ENCODE measurements at places on chromosomes 1 and 21.

GRCh38 chr1:157968946-157969345, 24.5 kb upstream of the KIRREL1 start:
- no peak for DNase-seq

GRCh38 chr1:241611736-241612135, 28.4 kb downstream of the CHML start:
- DNase-seq = no peak

DNA sequence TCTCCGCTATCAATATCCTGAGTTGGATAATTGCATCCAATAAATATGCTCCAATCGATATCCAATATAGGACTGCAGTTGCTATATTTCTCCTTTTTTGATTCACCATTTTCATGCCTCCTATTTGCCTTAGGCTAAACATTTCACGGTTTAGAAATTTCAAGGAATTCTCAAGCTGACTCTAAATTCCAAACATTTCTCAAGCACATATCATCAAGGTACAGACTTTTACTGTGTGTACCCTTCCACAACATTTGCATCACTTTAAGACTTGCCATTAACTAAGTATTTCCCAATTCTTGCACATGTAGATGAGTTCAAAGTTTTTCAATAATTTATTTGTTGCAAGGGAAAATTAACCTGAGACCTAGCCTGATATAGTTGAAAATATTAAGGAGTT, 795.2 kb upstream of the TMPRSS15 start:
- DNase-seq = no peak

DNA sequence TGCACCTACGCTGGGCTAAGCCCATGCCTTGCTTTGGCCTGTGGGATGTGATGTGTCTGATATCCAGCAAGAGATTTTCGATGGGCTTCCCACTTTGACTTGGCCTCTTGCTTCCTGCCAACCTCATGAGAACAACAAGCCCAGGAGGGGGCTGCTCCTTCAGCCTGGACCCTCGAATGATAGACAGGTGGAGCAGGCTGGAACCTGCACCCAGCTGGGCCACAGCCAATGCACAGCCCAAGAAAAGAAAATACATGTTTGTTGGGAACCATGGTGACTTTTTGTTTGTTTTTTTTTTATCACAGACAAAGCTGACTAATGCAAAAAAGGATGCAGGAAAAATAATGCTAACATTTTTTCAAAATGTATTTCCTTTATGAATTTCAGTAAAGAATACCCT, 144.3 kb downstream of the LMX1A start:
- DNase-seq = no peak

GRCh38 chr1:25912076-25912831, 6.0 kb upstream of the STMN1 start:
- no peak for DNase-seq

- no peak for DNase-seq
Observed at GRCh38 chr1:22829309-22829989, 118.8 kb downstream of the EPHB2 start.

DNA sequence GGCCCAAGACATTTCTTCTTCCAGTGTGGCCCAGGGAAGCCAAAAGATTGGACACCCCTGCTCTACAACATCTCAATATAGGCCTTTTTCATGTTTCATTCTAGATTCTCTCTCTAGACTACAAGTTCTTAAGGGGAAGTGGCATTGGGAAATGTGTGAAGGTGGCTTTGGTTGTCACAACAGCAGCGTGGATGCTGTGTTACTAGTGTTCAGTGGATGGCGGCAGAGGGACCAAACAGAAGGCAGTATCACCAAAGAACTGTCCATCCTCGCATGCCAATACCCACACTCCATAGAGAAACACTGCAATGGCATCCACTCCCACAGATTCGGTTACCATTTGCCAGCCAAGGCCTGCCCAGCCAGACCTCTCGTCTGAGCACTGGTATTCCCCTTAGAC, 24.3 kb upstream of the IFNAR2 start:
- DNase-seq = no peak

GRCh38 chr1:48181669-48182367, 40.7 kb upstream of the SLC5A9 start:
- DNase-seq = no peak

DNA sequence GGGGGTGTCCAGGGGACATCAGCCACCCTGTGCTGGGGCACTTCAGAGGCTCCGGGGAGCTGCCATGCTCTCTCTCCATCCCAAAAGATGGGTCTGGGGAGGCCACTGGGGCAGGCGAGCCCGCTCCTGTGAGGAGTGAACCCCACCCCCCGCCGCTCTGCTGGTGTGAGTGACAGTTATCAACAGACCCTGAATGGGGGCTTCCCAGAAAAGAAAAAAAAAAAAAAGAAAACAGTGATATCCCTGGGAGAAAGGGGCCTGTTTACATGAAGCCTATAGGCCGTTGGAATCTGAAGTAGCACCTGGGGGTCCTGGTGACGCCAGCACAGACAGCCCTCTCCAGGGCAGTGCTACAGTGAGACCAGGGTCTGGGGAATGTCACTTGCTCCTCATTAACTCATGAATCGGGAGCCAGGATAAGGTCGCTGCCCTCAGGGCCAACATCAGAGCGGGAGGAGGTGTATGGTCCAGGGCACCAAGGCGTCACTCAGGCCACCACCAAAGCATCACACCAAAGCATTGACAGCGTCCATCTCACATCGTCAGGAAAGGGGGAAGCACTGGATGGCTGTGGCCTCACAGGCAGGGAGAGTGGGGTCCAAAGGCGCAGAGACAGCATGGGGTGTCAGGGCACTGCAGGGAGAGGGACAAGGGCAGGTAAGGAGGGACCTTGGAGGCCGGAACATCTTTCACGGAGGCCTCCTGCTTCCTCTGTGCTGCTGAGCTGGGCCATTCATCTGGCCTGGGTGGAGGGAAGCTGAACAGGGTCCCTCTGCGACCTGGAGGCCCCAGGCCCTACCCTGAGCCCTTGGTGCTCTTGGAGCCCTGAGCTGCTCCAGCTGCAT, 8.4 kb upstream of the NPHP4 start:
- DNase-seq = no peak

- DNase-seq = no peak
Observed at GRCh38 chr1:201514466-201514865, 7.5 kb upstream of the CSRP1 start.

DNA sequence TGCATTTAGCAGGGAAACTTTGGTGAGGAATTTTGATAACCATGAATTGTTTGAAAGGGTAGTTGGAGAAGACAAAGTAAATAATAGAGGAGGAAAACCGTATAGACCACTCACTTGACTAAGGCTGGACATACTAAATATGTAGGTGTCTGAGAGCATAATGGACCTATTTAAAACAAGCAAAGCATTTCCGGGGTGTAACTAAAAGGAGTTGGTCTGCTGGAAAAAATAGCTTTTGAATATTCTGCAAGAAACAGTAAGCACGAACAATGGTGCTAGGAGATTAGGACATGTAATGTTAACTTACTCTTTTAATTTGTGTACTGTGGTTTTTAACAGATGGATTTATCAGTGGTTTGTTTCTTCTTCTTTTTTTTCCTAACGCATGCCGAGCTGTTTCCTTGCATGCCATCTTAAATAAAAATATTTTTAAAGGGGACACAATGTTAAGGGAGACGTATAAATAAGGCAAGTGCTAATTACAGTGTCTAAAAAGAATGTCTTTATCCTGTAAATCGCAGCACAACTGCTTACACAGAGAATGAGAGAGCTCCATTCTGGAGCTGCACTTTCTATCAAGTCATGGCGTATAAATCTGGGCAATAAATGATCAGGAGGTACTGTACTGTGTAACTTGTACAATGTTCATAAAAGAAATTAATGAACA, 492.1 kb downstream of the LMO4 start:
- DNase-seq = no peak

DNA sequence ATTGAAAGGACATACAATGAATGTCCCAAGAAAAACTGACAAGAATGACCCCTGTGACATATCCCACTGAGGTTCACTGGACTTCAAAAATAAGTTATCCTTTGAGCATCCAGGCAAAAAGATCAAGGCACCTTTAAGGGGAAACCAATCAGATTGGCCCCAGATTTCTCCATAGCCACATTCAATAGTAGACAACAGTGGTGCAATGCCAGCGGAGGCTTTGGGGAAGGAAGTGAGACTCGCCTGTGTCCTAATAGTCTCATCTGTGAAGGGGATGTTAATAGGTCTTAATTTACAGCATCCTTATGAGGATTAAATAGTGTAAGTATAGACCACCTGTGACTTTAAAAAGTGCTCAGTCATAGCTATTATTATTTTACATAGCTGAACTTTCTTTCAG, 21.5 kb downstream of the RPL5 start:
- DNase-seq = no peak

- DNase-seq = no peak
Observed at GRCh38 chr1:91172541-91172940, 150.7 kb upstream of the ZNF644 start.

DNA sequence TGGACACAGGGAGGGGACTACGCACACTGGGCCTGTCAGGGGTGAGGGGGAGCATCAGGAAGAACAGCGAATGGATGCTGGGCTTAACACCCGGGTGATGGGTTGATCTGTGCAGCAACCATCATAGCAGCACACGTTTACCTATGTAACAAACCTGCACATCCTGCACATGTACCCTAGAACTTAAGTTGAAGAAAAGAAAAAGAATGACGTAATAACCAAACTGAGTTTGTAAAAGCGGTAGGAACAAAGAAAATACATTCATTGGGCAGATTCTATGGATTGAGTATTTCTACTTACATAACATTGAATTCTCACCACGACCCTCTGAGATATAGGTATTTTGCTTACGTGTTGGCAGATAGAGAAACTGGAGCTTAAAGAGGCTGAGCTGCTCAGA, 468.4 kb downstream of the TTLL7 start:
- DNase-seq = no peak

All from HEK293T (cell line).